ENCODE measurements at places on chromosomes 13 and 19.

GRCh38 chr13:103810026-103810425, 743.8 kb upstream of the SLC10A2 start:
- DNase-seq, result no peak

GRCh38 chr19:16327911-16328823, 3.5 kb downstream of the KLF2 start:
- no peak for DNase-seq

GRCh38 chr13:46211116-46211482, 629 bp upstream of the LRRC63 start:
- DNase-seq, result no peak

- DNase-seq, result no peak
Measured at GRCh38 chr13:47289567-47289966, 392.7 kb upstream of the HTR2A start.

GRCh38 chr13:20035130-20035529, 76.6 kb downstream of the ZMYM2 start:
- no peak for DNase-seq
